EH (cell line): ENCODE measurements at places on chromosomes 6 and 20.
A peak's percentile ranks its signal among the peaks of the same experiment; 100 is the strongest.

DNA sequence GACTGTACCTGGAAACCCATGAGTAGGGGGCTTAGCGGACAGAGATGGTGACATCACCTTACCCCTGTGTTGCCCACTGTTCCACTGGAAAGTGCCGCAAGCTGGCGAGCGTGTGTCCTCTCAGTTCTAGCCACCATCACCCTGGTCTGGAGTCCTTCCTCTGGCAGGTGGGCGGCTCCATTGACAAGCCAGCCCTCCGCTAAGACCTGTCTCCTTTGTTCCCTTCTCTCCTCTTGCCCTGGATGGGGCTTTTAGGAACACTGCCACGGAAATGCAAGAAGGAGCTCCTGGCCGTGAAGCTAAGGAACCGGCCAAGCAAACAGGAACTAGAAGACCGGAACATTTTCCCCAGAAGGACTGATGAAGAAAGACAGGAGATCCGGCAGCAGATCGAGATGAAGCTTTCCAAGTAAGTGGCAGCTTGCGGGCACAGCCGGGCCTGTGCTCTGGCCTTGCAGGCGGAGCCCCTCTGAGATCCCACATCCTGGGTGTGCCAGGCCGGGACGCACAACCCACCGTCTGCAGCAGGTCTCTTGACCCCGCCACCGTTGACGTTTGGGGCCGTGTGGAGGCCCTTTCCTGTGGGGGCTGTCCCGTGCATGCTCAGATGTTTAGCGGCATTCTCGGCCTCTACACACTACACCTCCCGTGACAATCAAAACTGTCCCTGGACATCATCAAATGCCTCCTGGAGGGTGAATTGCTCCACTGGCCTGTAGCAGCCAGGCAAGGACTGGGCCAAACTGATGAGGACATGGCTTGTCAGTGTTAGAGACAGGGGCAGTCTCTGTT is 127.5 kb downstream of the SYCP2 start:
- no peak for DNase-seq

GRCh38 chr6:146664871-146665360 is 66.1 kb downstream of the ADGB start:
- no peak for DNase-seq

GRCh38 chr6:156933201-156934068 is 156.3 kb downstream of the ARID1B start:
- DNase-seq, result no peak

- DNase-seq, result peak; percentile 5
Measured at GRCh38 chr6:133833949-133834359, 55.0 kb upstream of the TCF21 start.

GRCh38 chr20:11958855-11959254 is 41.2 kb downstream of the BTBD3 start:
- DNase-seq, result peak; percentile 13

GRCh38 chr6:3142536-3142935 is 14.8 kb downstream of the TUBB2A start:
- no peak for DNase-seq

- DNase-seq, result no peak
Measured at GRCh38 chr20:39541136-39541803, 579.1 kb downstream of the DHX35 start.

DNA sequence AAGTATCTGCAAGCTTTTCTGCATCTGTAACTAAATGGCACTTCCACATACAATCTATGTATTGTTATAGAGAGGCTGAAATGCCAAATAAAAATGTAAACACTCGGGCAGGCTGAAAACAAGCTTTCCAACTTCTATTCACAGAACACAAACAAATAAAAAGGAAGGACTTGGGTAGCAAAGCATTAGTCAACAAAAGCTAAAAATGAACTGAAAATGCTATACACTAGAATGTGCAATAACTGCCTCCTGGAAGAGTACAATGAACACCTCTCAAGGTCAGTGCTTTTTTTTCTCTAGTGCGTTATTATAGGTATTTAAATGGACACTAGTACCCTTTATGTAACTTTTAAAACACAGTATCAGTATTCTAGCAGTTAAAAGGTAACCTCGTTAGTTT is 31.4 kb downstream of the STK38 start:
- no peak for DNase-seq

DNA sequence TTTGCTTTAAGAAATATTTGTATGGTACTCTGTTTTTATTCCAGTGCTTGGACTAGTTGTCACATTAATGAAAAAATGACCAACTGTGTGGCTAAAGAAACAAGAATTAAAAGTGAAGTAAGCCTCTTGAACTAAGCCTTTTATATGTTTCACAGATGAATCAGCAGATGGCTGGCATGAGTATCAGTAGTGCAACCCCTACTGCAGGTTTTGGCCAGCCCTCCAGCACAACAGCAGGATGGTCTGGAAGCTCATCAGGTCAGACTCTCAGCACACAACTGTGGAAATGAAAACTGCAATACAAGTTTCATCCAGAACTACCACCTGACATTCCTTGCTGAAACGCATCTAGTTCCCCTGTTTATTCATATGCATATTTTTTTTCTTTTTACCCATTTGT is 96.8 kb downstream of the B3GAT2 start:
- DNase-seq, result peak; percentile 6

- DNase-seq, result no peak
Measured at GRCh38 chr20:43903953-43904826, 10.5 kb upstream of the TOX2 start.

GRCh38 chr20:1085492-1086276 is 32.7 kb upstream of the PSMF1 start:
- DNase-seq, result no peak

- DNase-seq, result no peak
Measured at GRCh38 chr20:22098511-22098910, 393.0 kb downstream of the PAX1 start.

- DNase-seq, result peak; percentile 98
Measured at GRCh38 chr6:82144007-82144851, 103.3 kb downstream of the IBTK start.

GRCh38 chr6:42818878-42819277 is 37.0 kb downstream of the BICRAL start:
- no peak for DNase-seq

- no peak for DNase-seq
Measured at GRCh38 chr20:39875492-39876110, 813.4 kb downstream of the MAFB start.

DNA sequence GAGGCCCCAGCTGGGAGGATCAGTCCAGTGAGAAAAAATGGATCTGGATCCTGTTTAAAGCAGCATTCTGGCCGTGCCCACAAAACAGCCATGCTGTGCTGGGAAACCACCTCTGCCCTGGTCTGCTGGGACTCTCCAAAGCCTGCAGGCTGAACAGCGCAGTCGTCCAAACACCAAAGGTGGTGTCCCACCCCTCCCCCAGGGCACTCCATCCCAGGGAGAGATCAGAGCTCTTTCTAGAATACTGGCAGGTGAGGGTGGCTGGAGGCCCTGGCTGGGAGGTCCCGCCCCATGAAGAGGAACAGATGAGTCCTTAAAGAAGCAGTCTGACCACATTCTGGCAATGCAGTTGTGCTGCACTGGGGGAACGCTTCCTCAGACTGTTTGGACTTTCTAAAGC is 84.6 kb downstream of the MRAP2 start:
- DNase-seq, result no peak

DNA sequence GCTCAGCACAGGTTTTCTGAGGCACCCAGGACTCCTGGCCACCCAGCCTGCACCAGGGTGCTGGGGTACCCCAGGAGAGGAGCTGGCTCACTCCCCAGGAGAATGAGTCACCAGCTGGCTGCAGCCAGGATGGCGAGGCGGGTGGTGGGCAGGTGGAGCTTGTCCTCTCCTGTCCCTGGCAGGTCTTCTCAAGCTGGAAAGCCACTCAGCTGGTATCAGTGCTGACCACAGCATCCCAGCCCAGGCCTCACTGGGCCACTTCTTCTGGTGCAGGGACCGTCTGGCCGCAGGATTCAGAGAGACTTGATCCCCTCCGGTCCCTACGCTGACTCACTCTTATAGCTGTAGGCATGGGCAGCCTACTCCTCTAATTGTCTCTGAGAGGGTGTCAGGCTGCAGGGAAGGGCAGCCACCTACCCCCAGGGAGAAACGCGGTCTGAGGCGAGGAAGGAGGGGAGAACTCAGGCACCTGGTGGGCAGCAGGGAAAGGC is 22.2 kb downstream of the TFEB start:
- peak; percentile 65 for DNase-seq

DNA sequence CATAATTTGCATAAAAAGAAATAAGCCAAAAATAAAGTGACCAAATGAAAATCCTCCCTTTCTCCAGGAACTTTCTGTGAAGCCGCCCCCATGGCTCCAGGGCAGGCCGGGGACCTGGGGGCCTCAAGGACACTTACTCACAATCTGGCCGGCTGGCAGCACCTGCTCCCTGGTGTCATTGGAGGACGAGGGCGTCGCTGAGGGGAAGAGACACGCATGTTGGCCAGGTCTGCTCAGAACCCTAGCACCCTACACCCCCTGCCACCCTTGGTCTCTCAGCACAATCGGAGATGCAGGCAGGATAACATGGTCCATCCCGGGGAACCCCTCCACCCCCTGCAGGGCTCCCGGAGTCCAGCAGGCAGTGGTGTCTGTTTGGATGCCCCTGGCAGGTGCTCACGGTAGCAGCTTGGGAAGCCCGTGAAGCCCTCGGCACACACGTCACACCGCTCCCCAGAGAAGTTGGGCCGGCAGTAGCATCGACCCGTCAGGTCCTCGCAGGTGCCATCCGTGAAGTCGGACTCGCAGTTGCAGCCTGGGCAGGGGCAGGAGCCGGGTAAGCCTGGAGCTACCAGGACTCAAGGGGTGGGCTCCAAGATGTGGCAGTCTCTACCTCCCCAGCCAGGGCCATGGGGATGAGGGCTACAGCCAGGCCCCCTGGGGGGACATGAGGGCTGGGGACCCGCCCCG is 21.3 kb downstream of the LAMA5 start:
- no peak for DNase-seq

DNA sequence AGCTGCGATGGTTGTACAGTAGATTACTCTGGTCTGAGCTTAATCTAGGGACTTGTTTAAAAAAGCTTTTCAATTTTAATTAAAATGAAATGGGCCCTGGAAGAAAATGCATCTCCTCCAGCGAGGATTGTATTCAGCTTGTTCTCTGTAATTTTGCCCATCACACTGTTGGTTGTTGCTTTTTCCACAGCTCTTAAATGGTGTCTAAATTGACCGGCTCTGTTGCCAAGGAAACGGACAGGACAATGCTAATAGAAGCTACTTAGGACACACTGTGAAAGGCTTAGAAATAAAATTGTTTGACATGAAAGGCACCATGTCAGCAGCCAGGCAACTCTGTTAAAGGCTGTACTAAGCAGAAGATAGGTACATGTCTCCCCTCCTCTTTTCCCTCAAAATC is 116.7 kb upstream of the NRSN1 start:
- no peak for DNase-seq

DNA sequence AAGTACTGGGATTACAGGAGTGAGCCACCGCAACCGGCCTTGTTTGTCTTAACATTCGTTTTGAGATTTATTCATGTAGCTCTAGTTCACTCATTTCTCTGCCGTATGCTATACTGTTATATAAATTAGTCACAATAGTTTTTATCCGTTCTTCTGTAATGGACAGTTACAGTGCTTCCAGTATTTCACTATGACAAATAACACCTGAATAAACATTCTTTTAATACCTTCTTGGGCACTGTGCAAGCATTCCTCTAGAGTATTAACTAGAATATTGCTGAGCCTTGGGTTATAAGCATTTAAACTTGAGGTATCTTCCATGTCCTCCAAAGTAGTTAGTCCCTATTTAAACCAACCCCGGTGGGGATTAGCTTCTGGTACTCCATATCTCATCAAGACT is 45.6 kb downstream of the STK38 start:
- DNase-seq, result no peak

DNA sequence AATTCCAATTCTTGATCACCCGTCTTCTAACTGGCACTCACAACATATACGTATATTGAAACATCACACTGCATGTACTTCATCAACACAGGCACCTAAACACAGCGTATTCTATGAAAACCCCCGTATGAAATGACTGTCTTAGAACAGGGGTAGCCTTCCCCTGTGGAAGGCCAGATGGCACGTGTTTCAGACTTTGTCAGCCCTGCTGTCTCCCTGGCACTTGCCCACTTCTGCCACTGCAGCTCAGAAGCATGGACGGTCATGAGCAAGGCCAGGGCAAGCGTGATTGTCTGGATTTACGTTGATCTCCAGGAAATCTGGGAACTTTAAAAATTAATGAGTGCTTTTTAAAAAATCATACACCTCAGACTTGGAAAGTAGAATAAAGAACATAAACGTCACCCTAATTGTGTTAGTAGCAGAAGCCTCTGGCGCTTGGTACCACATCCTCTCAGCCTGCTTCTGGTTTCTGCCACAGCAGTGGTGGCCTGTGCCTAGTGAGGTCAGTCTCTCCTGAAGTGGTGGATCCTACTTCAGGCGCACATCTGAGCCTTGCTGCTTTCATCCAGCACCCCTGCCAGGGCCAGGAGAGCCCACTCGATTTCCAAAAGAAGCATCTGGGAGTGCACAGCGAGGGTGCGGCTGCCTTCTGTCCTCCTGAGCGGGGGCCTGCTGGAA is 18.3 kb downstream of the PDE10A start:
- no peak for DNase-seq

- DNase-seq, result peak; percentile 49
Measured at GRCh38 chr6:140311146-140311545, 936.7 kb upstream of the CITED2 start.

DNA sequence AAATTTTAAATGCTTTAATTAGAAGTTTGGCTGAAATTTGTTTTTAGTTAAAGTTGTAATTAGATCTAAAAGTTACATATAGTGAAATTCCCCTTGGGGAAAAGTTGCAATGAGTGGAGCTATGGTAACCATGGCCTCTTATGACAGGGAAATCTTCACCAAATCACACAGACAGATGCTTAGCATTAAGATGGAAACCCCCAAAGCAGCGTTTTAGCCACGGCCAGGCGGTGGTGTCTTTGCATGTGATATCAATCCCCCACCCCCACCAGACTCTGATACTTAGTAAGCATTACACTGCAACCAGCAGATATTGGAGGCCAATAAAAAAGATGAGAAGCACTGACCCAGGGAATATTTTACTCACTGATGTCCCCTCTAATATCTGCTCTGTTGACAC is 75.7 kb downstream of the REPS1 start:
- no peak for DNase-seq

DNA sequence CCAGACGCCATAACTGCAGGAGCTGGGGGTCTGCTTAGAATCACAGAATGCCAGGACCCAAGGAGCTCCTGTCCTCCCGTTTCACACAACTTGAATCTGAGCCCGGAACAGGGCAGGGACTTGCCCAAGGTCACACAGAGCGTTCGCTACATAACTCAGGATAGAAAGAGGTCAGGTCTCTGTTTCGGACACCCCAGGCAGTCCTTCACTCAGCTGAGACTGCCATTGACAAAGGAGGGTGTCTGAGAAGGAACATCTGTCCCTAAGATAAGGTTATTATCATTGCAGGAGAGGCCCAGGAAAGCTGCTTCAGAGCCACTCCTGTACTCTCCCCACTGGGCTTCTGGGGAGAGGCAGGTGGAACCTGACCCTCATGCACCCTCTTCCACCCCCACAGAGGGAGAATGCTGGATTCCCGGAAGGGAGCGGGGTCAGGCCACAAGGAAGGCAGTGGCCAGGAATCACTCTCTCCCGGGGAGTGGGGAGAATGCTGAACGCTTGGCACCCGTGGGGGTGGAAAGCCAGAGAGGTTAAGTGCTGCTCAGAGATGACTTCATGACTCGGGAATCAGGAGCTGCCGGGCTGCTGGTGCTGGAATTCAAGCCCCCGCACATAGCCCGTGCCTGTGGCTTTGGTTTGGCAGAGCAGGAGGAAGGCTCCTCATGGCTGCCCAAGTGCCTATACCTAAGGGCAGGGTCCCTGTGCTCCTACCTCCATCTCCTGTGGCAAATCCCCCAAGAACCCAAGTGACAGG is 10.7 kb downstream of the SDC4 start:
- DNase-seq, result peak; percentile 98
